ENCODE measurements at places on chromosomes 13 and 19. TPM values are rescaled to one million over a fixed set of nuclear protein-coding genes. Genes with fewer than 3 reads are reported as not detected.

RASIP1 gene
- 0.55 TPM for total RNA-seq

KLK14 gene
- 0.22 TPM for total RNA-seq

KLHL1 gene
- total RNA-seq = not detected

TFPT gene
- 11.2 TPM for total RNA-seq

CIRBP gene
- total RNA-seq = 628 TPM

AKT2 gene
- 197 TPM for total RNA-seq

CLEC4M gene
- not detected for total RNA-seq

KLK5 gene
- not detected for total RNA-seq

C19orf12 gene
- total RNA-seq = 7.7 TPM

DNA sequence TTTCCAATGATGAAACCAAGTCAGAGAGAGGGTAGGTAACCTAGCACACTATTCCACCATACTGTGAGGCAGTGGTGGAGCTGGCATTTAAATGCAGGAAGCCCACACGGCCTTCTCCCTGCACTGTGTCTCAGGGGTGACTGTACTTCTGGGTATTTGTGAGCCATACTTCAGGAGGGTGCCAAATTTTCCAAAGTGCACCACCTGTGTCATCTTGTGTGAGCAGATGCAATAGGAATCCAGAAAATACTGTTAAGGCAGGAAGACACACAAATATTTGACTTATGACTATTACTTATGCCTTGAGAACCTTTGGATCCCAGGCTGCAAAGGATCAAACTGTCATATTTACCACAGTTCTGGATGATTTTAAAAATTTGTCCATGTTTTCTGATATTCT lies 17.3 kb downstream of the ZNF229 start:
- no peak for DNase-seq

GRCh38 chr19:32041681-32042292 lies 303.6 kb upstream of the ZNF507 start:
- no peak for DNase-seq

DNA sequence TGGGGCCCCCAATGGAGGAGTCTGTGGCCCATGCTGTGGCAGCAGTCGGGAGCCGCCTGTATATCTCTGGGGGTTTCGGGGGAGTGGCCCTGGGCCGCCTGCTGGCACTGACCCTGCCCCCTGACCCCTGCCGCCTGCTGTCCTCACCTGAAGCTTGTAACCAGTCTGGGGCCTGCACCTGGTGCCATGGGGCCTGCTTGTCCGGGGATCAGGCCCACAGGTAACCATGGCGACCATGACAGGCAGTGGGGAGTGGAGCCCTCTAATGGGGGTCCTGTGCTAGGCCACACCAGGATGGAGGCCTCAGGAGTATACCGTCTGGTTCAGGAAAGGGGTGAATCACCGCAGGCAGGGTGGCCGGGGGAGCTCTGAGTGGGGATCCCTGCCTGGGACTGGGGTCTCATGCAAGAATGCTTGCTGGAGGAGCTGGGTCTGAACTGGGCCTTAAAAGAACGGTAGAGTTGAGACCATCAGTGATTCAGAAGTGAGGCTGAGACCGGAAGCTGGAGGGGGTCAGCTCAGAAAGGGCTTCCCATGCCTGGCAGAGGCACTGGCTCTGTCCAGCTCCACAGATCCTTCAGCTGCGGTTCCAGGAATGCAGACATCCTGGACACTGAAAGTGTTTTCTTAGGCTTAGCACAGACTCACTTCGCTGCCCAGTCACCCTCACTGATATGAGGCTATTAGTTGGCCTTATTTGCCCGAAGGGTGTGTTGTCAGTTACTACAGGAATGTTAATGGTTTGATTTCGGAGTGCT lies 29.1 kb downstream of the CNFN start:
- DNase-seq = no peak

GRCh38 chr19:50943074-50943828 lies 9.6 kb downstream of the KLK5 start:
- no peak for DNase-seq

DNA sequence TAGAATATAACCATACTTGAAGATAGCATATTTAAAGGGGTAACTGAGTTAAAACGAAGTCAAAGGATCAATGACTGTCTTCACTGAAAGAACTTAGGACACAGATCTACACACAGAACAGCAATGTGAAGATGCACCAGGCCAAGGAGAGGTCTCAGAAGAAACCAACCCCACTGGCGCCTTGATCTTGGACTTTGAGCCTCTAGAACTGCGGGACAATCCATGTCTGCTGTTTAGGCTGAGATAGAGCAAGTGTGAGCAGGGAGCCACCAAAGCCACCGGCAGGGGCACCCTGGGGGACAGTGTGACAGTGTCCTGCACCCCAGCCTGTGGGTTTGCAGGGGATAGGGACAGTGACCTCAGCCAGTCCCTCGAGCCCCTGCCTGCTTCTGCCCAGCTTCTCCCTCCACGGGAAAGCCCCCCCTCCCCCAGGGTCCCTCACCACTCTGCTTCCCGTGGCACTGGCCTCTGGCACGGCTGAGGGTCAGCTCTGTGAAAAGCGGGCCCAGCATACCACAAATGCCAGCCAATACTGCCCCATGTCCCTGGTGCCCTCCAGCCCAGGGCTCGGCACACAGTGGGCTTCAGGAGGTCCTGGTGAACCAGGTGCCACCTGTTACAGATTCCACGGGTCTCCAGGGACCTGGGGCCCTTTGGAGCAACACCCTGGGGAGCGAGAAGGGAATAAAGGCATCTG lies 40.8 kb downstream of the KLF2 start:
- no peak for DNase-seq

- no peak for DNase-seq
Observed at GRCh38 chr13:44437356-44438233, 64.0 kb downstream of the SERP2 start.

DNA sequence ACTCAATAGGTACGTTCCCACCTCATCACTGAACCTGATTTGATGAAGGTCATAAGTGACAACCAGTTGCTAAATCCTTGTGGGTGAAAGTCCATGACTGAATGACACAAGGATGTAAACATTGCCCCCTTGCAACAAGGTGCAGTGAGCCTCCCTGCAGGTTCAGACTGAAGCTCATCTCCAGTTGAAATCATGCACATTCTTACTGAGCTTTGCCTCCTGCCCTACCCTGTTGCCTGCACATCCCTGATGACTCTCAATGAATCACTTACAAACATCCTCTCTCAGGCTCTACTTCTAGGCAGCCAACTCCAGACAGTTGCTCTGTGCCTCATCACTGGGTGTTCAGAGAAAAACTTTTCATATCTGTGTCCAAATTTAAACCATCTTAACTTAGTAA lies 42.5 kb upstream of the ARGLU1 start:
- DNase-seq = no peak

GRCh38 chr13:49533591-49534269 lies 38.0 kb downstream of the PHF11 start:
- DNase-seq = no peak

- no peak for DNase-seq
Observed at GRCh38 chr13:30803749-30804148, 68.4 kb downstream of the ALOX5AP start.

- DNase-seq = no peak
Observed at GRCh38 chr19:12984683-12985048, 10.6 kb upstream of the NFIX start.

DNA sequence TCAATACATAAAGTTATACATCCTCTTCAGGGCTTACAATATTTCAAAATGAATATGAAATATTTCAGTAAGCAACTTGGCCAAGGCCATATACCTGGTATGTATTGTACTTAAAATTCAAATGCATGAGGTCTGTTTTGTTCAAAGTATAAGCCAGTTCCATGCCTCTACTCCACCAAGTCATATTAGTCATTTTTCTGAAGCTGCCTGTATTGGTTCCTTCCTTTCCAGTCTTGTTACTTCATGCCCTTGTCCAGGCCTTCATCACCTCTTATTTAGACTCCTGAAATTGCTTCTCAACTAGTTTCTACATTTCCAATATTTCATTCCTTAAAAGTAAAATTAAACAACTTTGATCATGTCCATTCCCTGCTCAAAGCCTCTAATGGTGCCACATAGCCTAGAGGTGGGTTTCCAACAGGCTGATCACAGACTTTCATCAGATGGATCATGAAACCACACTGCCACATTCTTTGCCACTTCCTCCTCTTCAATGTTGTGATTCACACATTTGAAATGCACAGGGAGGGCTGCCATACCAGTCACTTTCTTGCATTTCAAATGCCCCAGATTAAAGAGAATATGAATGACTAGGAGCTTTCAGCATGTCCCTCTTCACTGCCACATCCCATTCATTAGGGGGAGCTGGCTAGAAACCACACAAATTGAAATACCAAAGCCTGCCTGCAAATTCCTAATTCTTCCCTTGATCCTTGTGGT lies 424.1 kb upstream of the DACH1 start:
- DNase-seq = no peak

DNA sequence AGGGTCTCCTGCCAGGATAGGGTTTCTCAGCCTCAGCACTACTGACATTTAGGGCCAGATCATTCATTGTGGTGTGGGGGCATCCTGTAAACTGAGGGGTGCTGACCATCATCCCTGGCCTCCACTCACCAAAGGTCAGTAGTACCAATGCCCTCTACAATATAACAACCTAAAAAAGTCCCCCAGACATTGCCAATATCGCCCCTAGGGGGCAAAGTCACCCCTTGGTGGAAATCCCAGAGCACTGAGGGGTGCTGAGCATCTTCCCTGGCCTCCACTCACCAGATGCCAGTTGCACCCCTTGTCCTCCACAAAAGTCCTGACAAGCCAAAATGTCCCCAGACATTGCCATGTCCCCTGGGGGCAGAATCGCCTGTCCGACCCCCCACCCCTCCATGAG lies 21.6 kb downstream of the CPAMD8 start:
- no peak for DNase-seq

DNA sequence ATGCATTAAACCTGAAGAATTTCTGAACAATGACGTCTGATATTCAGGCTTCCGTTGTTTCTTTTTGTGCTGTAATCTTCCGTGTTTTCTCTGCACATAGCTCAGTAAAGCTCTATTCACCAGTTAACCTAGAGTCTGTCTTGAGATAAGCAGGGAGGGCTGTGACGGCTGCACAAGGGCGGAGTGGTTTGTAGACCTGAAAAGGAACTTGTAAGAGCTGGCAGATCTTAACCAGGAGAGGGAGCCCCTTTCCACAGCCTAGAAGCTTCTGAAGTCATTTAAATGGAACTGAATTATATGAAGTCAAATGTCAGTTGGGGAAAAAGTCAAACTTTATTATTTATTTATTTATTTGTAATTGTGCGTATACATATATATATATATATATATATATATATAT lies 27.5 kb downstream of the DPRX start:
- no peak for DNase-seq

- DNase-seq = no peak
Observed at GRCh38 chr13:71820699-71821098, 46.3 kb downstream of the DACH1 start.

DNA sequence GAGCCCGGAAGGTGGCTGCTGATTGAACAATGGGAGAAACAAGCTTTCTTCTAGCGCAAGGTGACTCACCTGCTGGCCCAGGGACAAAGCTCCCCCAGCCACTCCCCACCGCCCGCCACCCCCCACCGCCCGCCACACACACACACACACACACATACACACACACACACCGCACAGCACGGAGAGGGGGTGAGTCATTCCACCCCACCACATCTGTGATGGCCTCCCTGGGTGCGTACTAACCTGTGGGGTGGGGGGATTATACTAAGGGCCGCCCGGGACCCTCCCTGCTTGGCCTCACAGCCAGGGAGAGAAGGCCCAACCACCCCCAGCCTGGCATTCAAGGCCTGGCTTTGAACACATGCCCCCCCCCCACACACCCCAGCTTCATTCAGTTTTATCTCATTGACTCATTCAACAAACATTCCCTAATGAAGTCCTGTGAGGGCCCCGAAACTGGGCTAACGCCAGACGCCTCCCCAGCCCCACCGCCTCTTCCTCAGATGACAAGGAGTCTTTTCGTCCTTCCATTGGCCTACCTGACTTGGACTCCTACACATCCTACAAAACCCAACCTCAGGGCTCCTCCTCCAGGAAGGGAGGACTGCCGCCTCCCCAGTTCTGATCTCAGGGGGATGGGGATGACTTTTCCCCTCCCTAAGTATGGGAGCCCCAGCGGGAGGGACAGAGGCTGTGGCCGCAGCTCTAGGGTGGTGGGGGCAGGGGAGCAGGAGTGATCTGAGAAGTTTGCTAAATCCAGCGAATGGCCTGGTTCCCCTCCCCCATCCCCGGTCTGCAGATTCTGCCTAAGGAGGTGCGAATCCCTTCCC lies 5.8 kb upstream of the ONECUT3 start:
- DNase-seq = peak; percentile 57

GRCh38 chr13:36925603-36926002 lies 5.6 kb upstream of the SMAD9 start:
- no peak for DNase-seq

Measured in CD4-positive, alpha-beta T cell (primary cell).